ENCODE measurements at places on chromosomes 4 and X.

- peak; percentile 70 for DNase-seq
Measured at GRCh38 chr4:15717086-15717485, 14.2 kb downstream of the BST1 start.

DNA sequence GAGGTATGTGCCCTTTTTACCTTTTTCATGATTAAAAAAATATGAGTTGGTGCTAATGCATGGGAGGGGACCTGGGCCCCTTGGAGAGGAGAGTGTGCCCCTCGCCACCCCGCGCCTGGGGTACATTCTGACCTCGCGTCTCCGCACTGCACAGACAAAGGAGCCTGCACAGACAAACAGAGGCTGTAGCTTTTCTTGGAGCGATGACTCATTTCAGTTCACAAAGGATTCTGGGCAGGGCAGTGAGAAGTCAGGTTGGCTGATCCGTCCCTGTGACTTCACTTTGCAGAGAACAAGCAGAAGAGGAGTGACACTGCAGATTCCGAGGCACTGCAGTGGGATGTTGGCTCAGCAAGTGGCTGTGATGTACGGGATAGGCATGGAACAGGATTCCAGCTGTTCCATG, 82.9 kb downstream of the STOX2 start:
- peak; percentile 92 for DNase-seq

DNA sequence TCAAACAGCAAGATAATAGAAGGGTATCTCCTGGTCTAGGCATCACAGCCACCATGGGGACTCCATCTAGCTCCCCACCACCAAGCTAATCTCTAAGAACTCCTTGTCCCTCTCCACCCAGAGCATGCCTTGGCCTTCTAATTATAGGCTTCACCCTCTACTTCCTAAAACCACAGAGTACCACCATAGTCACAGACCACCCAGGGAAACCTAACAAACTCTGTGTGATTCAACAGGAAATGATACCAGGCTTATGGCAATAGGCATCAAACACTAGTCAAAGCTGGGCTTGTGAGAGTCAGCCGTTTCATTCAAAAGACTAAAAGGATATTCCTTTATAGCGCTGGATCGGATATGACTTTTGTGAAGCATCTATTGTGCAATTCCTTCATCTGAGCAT, 91.5 kb upstream of the NALF2 start:
- no peak for DNase-seq

- DNase-seq: no peak
Measured at GRCh38 chr4:55510685-55511084, 36.0 kb downstream of the CLOCK start.

- peak; percentile 62 for DNase-seq
Measured at GRCh38 chr4:16329125-16329796, 103.0 kb upstream of the TAPT1 start.

GRCh38 chr4:69489856-69490255, 5.8 kb downstream of the UGT2B4 start:
- no peak for DNase-seq

DNA sequence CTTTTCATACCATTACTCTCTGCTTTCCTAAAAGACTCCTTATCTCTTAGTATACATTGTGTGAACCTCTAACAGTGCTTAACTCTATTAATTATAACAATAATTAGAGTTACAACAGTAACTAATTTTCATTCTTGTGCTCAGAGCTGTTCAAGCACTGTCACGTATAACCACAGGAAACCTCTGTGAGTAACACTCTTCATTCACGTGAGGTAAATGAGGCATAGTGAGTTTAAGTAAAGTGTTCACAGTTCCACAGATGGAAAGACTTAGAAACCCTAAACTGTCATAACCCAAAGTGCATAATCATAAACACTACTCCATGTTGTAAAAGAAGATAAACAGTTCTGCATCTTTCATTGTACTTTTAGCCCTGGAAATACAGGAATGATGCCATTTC, 222.4 kb downstream of the CCSER1 start:
- DNase-seq: no peak

DNA sequence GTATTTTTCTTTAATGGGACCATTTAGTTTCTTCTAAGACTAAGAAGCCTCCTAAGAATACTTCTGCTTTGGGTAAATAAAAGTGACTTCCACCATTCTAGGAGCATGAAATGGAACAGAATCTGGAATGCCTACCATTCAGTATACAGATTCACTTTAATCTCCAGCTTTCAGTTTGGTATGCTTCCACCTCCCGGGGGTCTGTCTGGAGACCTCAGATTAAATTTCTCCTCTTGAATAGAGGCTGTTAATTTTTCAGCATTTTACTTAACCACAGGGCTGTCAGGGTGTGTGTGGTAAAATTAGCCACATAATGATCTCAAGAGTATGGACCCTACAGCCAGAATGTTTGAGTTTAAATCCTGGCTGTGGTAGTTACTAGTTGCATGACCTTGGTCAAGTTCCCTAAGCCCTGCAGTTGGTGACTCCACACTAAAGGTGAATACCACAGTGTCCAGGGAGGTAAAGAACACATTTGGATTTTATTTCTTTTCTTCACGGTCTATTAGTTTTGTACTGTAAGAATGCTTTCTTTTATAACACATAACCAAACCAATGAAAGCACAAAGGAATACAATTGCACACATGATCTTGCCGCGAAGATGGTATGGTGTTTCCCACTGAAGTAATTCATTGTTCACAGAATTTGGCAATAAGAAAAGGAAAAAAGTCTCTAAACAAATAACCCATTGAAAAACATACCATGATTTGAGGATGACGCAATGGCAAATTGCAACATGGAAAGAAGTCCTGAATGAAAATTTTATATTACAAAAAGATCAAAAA, 37.3 kb upstream of the TRIM2 start:
- DNase-seq: peak; percentile 59

DNA sequence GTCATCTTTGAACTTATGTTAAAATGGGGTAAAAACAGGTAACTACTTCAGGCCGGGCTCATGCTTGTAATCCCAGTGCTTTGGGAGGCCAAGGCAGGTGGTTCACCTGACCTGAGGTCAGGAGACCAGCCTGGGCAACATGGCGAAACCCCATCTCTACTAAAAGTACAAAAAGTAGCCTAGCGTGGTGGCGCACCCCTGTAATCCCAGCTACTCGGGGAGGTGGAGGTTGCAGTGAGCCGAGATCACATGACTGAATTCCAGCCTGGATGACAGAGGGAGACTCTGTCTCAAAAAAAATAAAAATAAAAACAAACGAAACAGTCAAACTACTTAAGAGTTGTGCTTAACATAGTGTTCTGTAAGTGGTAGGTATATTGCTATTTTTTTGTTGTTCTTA, 2.5 kb downstream of the DDX3X start:
- DNase-seq: no peak

GRCh38 chr4:95572304-95572991, 23.7 kb upstream of the UNC5C start:
- no peak for DNase-seq

DNA sequence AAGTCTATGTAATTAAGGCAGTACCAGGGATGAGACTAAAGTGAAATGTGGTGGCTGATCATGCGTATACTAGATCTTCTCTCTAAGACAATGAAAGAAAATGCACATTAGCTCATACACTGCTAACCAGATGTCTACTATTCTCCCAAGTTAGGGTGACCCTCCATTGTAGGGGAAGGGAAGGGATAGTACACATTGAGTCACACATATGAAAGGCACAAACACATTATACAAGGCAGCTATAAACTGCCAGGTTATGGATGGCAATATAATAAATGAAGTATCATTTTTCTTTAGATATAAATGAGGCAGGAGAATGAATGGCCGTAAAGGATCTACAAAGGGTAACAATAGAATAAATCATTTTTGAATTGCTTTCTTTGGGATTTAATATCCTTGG, 4.5 kb downstream of the SHROOM3 start:
- DNase-seq: no peak

GRCh38 chr4:138389976-138390685, 148.0 kb upstream of the SLC7A11 start:
- peak; percentile 23 for DNase-seq

DNA sequence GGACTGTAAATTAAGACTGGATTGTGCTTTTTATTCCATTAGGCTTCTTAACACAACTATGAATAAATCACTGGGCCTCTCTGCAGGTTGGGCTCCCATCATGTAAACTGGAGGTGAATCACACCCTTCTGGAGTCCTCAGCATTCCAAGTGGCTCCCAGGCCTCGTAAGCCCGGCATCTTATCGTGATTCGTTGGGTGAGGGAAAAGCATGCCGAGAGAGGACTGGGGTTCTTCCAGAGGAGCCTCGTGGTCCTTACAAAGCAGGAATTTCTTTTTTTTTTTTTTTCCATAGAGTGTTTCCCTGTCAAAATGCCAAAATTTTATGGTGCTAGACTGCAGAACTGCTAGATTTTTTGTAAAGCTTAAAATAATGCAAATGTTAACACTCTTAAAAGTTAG, 20.0 kb downstream of the CLDN22 start:
- peak; percentile 7 for DNase-seq
